Stimulated activated CD4-positive, alpha-beta T cell treated with anti-CD3 and anti-CD28 coated beads, Interleukin-4, amount 100 ng/mL, for 4 hours (primary cell): ENCODE measurements at places on chromosomes 13 and 19.

- DNase-seq = no peak
These were observed 237.6 kb upstream of the IRS2 start for GRCh38 chr13:110023729-110024644.

GRCh38 chr13:106464076-106464475, 71.4 kb downstream of the EFNB2 start:
- no peak for DNase-seq

- peak; percentile 69 for DNase-seq
These were observed 1.5 kb upstream of the FTL start for GRCh38 chr19:48963371-48964204.

GRCh38 chr19:8552810-8553209, 24.4 kb downstream of the MYO1F start:
- no peak for DNase-seq

DNA sequence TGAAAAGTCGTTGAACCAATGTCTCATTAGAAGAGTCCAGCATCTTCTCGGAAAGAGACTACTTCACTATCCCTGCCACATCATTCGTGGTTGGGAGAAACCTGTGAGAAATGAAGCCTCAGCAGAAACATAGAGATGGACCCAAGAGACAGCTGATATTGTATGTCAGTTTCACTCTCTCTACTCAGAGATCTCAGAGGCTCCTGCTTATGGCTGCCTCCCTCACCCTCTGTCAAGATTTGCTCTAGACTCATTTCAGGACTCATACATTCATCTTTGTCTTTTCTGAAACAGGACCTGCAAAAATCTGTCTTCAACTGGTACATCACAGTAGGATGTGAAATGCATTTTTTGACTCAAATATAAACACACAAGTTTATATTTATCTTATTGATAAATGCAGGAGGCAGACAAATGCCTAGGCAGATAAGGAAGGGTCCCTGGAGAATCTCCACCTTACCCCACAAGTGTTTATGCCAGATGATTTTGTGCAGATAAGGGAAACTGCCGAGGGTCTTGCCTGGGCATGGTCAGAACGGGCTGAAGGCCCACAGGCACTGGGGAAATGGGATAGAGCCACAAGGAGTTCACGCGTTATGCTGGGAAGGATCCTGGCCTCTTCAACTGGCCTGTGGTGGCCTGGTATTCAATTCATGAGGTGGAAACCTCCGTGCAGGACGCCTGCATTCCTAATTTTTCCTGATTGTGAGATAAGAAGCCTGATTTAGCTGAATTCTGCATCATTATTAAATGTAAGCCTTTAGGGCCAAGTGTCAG, 1834.0 kb upstream of the PCDH20 start:
- DNase-seq = no peak
